ENCODE measurements at places on chromosomes 11 and 22. TPM values are rescaled to one million over a fixed set of nuclear protein-coding genes. Genes with fewer than 3 reads are reported as not detected.
A peak's percentile ranks its signal among the peaks of the same experiment; 100 is the strongest.

GRCh38 chr22:41140365-41140957 lies 48.1 kb downstream of the EP300 start:
- no peak overlapping the region for H3K4me3 ChIP-seq
- H3K27me3 ChIP-seq: no peaks in the 10 kb centered on the region
- H3K27ac ChIP-seq: peak overlapping the region; percentile 27
- H3K36me3 ChIP-seq: peaks cover 8% of the 10 kb centered on the region

Gene KCNK4
- total RNA-seq: not detected

- H3K27ac ChIP-seq: no peak overlapping the region
- no peak for DNase-seq
- no peaks in the 10 kb centered on the region for H3K36me3 ChIP-seq
Observed at GRCh38 chr11:121029813-121030445, 6.0 kb downstream of the TBCEL start.

DNA sequence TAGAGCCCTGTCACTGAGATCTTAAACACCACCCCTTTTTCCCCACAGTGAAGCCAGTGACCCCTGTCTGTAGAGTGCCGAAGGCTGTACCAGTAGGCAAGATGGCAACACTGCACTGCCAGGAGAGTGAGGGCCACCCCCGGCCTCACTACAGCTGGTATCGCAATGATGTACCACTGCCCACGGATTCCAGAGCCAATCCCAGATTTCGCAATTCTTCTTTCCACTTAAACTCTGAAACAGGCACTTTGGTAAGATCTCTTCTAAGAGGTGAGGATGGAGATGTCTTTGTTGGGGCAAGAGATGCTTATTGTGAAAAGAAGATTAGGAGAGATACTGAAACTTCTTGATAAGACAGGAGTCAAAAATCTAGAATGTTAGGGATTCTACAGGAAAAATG lies 75.9 kb downstream of the JAM3 start:
- H3K4me1 ChIP-seq: no peaks in the 10 kb centered on the region
- no peak overlapping the region for H3K27ac ChIP-seq
- peaks cover 1% of the 10 kb centered on the region for H3K36me3 ChIP-seq
- no peaks in the 10 kb centered on the region for H3K27me3 ChIP-seq
- H3K4me3 ChIP-seq: no peak overlapping the region
